Activated T-helper 1 cell treated with anti-CD3 and anti-CD28 coated beads, Interleukin-12 subunit alpha, Interleukin-12 subunit beta, Interleukin-2, Interleukin-4 antibody, amounts not matched to agents 30 ng/mL and 10 ng/mL and 1 ng/mL, durations not matched to agents 14 hours and 24 hours and 36 hours (primary cell): ENCODE measurements at places on chromosomes 5 and 9. TPM values are rescaled to one million over a fixed set of nuclear protein-coding genes. Genes with fewer than 3 reads are reported as not detected.

The ZNF883 gene
- not detected in 2 replicates for total RNA-seq

- H3K4me3 ChIP-seq = no peak overlapping the region
- H3K36me3 ChIP-seq = no peaks in the 10 kb centered on the region
- H3K4me1 ChIP-seq = no peaks in the 10 kb centered on the region
- DNase-seq = no peak
These were observed 120.0 kb downstream of the DAB2IP start for GRCh38 chr9:121771418-121771817.

DNA sequence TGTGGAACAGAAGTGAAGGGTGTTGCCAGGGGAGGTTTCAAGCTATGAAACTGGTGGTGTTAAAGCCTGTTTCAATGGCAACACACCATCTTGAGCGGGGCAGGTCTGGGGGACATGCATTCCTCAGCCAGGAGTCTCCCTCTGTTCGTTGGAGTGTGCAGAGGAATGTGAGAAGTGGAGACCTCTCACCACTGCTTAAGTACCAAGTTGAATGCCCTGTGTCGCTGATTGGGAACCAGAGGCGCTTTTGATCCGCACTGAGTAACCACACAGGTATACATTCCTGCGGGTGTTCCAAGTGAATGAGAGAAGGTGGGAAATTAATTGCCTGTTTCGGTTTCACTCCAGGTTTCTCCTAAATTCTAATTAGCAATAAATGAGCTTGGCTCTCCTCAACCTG is 99.4 kb downstream of the LIX1 start:
- H3K27me3 ChIP-seq = peaks cover 4% of the 10 kb centered on the region
- no peak overlapping the region for H3K4me3 ChIP-seq
- H3K36me3 ChIP-seq = peaks cover 2% of the 10 kb centered on the region
- no peaks in the 10 kb centered on the region for H3K4me1 ChIP-seq
- H3K27ac ChIP-seq = no peak overlapping the region
- no peak for DNase-seq

DNA sequence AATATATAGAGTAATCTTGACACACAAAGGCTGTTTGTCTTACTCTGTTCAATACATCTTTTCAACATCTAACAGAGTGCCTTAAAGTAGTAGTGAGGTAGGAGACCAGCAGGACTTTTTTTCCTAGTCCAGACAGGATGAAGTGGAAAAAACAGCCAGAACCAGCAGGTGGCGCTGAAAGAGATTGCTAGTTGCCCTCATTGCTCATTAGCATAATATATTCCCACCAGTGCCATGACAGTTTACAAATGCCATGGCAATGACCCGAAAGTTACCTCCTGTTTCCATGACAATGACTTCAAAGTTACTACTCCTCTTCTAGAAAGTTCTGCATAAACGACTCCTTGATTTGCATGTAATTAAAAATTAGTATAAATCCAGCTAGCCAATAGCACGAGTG is 387.4 kb downstream of the ACTL7B start:
- H3K4me1 ChIP-seq = no peaks in the 10 kb centered on the region
- H3K27me3 ChIP-seq = no peaks in the 10 kb centered on the region
- no peak overlapping the region for H3K4me3 ChIP-seq
- no peak for DNase-seq

GRCh38 chr5:154520861-154521453 is 42.9 kb upstream of the HAND1 start:
- no peak overlapping the region for H3K27ac ChIP-seq
- H3K36me3 ChIP-seq = no peaks in the 10 kb centered on the region
- H3K27me3 ChIP-seq = peaks cover 20% of the 10 kb centered on the region
- H3K4me3 ChIP-seq = no peak overlapping the region

GRCh38 chr9:22278426-22278825 is 168.2 kb upstream of the DMRTA1 start:
- DNase-seq = no peak
- H3K27me3 ChIP-seq = peaks cover 4% of the 10 kb centered on the region
- H3K36me3 ChIP-seq = no peaks in the 10 kb centered on the region
- no peak overlapping the region for H3K4me3 ChIP-seq

- no peak overlapping the region for H3K27ac ChIP-seq
- DNase-seq = no peak
These were observed 144.8 kb downstream of the CYLC2 start for GRCh38 chr9:103139891-103140290.

DNA sequence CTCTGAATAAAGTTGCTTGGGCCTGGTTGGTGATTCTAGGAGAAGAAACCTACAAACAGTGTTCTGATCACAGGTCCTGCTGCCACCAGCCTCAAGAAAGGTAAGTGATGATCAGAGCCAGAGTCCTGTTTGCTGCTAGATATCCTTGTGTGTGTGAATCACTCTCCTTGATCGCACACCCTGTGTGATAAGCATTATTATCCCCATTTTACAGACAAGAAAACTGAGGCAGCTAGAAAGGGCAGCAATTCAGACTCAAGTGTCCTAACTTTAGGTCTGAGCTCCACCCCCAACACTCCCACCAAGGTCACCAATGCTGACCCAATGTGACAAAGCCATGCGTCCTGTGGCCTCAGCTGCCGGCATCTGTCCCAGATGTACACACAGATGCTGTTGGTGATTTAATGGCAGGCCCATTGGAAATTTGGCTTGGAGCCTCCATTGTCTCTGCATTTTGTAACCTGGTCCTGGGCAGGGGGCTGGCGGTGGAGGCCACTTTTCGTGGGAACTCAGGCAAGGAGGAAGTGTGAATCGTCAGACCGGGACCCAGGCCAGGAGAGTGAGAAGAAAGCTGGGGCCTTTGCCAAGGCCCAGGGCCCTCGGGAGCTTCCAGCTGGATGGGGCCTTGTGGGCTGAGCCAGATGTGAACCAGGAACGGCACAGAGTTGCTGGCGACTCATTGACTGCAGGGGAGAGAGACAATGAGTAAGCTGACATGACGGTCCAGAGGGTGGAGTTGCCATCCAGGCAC is 29.8 kb upstream of the GGTA1 start:
- peaks cover 2% of the 10 kb centered on the region for H3K27me3 ChIP-seq
- no peak overlapping the region for H3K4me3 ChIP-seq
- no peak overlapping the region for H3K27ac ChIP-seq
